ENCODE measurements at places on chromosomes 5 and 9. TPM values are rescaled to one million over a fixed set of nuclear protein-coding genes. Genes with fewer than 3 reads are reported as not detected.

SLC27A6 gene
- total RNA-seq: not detected

SEMA4D gene
- total RNA-seq: 10.0 TPM

C1QTNF3 gene
- total RNA-seq: 31.3 TPM

- no peak for DNase-seq
These were observed 76.2 kb downstream of the MRPL36 start for GRCh38 chr5:1723476-1723875.

SLC45A2 gene
- total RNA-seq: not detected

DNA sequence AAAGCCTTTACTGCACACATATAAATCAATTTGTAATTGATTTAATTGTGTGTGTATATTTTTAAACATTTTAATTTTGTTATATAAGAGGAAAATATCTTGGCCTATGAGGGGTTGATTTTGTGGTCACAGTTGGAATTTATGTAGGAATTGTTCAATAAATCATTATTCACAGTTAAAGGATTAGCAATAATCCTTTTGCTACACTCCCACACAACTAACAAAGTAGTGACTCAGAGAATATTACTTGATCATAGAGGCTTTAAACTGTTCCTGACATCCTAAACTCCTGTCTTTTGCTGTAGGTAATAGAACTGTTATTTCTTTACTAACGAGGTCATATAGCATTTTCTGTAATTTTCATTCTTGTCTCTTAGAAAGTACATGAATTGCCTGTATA is 95.5 kb downstream of the ZCCHC7 start:
- DNase-seq: no peak

TXNDC8 gene
- total RNA-seq: not detected

- peak; percentile 47 for DNase-seq
These were observed 3.2 kb downstream of the NKD2 start for GRCh38 chr5:1011741-1012312.

SLC2A6 gene
- total RNA-seq: 4.0 TPM

GPR150 gene
- 0.10 TPM for total RNA-seq

DNA sequence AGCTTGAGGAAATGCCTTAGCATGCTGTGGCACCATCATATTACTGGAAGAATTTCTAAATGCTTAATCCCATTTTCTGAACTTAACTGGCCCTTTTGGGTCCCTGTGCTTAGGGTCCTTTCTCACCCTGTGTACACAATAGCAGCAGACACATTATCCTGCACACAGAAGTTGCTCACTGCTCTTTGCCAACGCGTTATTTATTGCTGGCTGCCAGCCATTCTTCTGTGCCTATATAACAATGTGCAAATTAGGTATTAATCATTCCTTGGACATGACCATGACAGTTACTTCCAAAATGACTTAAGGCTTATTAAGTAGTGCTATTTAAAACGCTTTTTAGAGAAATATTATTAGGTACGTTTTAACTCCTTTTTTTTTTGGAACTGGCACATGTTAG is 134.7 kb downstream of the FBN2 start:
- no peak for DNase-seq

GRCh38 chr9:72936679-72937078 is 16.2 kb downstream of the ALDH1A1 start:
- DNase-seq: no peak

- DNase-seq: no peak
These were observed 10.2 kb upstream of the ERGIC1 start for GRCh38 chr5:172823840-172824362.

DNA sequence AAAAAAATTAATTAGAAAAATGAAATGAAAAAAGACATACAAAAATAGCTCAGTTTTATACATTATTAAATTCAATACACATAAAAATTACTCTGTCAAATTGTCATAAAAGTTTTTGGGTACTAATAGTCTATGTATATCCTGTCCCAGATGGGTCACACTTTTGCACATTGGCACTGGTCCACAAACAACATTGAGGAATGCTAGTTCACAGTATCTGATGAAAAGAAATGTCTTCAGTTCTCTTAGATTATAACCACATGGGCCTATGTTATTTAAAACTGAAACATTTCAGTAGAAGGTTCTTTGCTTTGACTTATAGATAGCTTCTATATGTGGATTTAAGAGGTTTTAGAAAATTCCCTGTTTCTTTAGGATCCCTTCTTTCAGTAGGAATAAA is 39.8 kb downstream of the LNPEP start:
- DNase-seq: no peak

DNA sequence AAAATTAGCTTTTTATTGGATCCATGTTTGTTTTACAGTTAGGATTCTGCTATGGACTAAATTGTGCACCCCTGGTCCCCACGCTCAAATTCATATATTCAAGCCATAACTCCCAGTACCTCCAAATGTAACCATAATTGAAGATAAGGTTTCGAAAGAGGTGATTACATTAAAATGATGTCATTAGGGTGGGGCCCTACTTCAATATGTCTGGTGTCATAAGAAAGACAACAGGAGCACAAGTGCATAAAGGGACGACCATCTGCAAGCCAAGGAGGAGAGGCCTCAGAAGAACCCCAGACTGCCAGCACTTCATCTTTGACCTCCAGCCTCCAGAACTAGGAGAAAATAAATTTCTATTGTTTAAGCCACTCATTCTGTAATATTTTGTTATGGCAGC is 7.4 kb upstream of the HNRNPA0 start:
- no peak for DNase-seq

- no peak for DNase-seq
These were observed 269.2 kb downstream of the TMEM38B start for GRCh38 chr9:105963343-105964099.

GRCh38 chr5:159123189-159123588 is 23.5 kb upstream of the EBF1 start:
- no peak for DNase-seq

- DNase-seq: no peak
These were observed 18.7 kb downstream of the ANXA1 start for GRCh38 chr9:73170185-73170957.

PCDHGB6 gene
- total RNA-seq: 6.7 TPM

GRCh38 chr9:106712279-106712678 is 150.7 kb upstream of the ZNF462 start:
- DNase-seq: no peak

DNA sequence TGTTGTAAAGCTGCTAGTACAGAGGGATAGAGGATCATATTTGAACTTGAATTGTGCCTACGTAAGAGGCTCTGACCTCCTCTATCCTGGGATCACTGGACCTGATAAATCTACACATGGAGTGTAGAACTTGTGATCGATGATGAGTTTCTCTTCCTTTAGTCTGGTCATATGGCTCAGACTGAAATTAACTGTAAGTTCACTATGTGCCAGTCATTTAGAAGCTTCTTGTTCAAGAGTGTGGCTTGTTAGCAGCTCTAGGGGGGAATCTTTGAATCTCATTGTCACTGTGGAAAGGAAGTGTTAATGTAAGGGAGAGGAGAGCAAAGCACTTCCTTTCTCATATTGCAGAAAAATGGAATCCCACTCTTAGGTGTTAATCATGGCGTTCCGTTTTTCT is 12.1 kb downstream of the ZBTB34 start:
- no peak for DNase-seq

DNA sequence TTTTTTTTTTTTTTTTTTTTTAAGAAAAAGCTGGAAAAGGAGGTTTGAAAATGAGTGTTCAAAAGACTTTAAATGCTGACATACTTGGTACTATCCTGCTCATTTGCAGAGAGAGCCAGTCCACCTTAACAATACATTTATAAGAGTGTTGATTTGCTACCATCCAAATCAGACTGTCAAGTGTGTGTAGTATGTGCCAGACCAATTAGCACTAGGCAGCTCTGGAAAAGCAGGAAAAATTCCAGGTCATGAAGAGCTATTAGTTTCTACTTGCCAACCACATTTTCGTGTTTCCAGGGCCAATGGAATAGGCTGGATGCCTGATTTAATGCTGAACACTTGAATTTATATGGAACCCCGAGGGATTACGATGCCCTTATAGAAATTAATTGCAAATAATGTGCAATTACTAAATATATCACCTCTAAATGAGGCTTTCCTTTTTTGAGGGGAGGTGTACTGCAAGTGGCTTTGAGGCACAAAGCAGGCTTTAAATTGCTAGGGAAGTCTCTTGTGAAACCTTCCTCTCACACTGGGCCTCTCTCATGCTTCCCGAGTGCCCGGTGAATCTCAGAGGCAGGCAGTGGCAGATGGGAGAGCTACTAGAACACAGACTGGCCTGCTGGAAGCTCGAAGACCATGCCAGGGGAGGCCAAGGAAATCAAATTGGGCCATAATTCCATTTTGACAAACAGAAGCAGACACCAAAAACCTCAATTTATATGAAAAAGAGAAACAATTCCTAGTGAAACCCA is 178.7 kb downstream of the PPP2R2B start:
- no peak for DNase-seq

DNA sequence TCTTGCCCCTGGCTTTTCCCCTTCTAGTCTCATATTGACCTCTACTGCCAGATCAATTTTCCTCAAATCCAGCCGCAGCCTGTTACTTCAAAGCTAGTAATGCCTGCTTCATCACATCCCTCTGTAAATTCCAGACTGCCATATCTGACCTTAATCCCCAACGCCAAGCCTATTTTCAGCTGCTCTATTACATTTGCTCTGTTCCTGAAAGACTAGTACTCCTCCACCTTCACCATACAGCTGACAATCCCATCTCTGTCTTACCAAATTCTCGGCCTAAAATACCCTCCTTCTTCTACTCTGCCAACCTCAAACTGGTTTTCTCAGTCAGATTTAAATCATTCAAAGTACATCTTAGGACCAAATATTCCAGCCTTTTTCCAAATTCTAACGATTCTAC is 420.2 kb downstream of the RAB3C start:
- no peak for DNase-seq

DNA sequence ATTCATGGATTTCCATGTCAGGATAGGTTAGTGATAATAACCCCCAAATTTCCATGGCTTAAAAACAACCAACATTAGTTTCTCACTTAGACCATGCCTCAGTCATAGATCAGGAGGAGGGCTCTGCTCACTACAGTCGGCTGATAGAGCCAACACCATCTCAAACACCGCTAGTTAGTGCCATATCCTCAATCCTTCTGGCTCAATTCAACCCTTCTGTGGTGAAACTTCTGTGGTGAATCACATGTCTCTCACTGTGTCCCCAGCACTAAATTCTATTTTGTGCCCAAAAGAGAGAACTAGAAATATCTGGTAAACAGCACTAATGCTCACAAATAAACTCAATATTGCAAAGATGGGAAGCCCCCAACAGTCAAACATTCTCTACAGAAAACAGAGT is 21.1 kb downstream of the ECPAS start:
- DNase-seq: no peak

DNA sequence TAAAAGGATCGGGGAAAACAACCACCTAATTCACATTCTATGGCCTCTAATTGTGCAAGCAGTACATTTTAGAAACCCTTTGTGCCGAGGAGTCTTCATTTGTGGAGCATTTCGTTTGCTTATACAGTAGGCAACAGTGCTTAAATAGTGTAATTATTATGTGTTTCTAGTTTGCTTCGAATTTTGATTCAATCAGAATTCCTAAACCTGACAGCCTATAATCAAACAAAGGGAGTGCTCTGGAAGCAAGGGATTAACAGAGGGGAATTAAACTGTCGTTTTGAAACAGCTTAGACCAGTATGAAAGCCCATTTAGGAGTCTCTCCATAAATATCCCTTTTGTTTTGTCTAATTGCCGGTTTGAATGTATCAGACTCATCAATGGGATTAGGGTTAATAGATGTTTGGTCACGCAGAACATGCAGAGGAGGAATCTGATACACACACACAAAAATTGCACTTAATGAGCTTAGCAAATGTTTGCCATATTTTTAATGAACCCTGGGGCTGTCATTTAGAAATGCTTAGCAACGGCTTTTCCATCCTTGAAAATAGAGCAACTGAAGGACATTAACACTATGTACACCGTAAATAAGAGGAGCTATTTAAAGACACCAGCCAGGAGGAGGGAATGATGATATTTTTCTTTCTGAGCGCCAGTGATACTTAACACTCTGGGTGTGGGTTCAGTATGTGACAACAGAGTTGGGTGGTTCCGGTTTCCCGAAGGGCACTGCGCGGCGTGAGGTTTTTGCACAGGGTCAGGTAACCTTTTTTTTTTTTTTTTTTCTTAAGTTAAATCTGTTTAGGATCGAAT is 404.7 kb downstream of the TLE4 start:
- no peak for DNase-seq

- DNase-seq: peak; percentile 73
These were observed 140.5 kb upstream of the COL5A1 start for GRCh38 chr9:134500931-134501760.

LPAR1 gene
- total RNA-seq: 146 TPM

DNA sequence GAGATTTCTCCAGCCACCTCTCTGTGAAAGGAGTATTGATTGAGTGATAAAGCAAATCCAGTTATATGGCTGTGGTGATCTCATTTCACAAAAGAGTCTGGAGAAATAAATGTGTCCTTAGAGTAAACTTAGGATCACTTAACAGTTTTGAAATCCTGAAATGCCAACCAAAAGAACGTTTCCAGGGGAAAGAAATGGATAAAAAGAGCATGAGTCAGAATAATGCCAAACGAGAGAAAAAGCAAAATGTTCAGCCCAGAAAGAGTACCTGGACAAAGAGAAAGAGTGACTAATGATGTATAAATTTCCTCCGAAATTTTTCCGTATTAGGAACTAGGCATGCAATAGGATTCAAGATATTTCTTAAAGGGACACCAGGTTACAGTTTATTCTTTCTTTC is 463.1 kb upstream of the CDH10 start:
- no peak for DNase-seq

DNA sequence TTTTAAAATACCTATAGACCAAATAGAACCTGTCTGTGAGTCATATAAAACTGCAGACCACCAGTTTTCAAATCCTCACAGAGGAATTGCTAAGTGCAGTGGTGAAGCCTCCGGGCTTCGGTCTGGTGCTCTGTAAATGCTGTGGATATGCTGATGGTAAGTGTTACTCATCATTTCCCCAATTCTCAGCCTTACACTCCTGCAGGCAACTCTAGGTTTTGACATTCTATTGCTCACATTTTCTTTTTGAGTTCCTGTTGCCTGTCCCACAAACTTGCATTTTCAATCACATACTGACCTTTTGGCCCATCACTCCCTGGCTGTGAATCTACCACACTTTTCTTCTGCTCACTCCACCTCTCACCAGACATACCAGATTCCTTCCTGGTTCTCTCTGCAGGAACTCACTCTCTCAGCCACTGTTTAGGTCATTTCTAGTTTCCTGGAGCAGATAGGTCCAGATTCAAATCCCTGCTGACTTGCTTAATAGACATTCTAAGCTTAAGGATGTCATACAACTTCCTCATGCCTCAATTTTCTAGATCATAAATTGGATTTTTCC is 192.9 kb downstream of the RAB3C start:
- no peak for DNase-seq
